ENCODE measurements at places on chromosomes 6 and 20.

GRCh38 chr6:36075656-36076055, 48.0 kb downstream of the MAPK14 start:
- DNase-seq, result no peak

- DNase-seq, result no peak
Measured at GRCh38 chr6:133595111-133595761, 293.7 kb upstream of the TCF21 start.

DNA sequence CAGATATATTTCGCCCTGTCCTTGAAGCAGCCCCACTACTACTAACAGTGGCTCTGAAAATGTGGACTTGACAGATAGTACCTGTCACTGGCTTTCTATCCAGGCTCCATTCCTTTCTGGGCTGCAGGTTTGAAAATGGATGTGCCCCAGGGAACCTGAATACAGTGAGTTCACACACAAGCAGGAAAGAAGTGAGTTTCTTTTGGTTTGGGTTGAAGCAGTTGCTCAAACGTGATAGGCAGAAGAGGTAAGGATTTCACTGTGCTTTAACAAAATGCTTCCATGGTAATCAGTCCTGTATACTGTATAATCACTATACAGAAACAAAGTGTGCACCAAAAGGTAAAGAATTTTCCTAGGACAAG, 382.9 kb downstream of the PRKN start:
- no peak for DNase-seq

DNA sequence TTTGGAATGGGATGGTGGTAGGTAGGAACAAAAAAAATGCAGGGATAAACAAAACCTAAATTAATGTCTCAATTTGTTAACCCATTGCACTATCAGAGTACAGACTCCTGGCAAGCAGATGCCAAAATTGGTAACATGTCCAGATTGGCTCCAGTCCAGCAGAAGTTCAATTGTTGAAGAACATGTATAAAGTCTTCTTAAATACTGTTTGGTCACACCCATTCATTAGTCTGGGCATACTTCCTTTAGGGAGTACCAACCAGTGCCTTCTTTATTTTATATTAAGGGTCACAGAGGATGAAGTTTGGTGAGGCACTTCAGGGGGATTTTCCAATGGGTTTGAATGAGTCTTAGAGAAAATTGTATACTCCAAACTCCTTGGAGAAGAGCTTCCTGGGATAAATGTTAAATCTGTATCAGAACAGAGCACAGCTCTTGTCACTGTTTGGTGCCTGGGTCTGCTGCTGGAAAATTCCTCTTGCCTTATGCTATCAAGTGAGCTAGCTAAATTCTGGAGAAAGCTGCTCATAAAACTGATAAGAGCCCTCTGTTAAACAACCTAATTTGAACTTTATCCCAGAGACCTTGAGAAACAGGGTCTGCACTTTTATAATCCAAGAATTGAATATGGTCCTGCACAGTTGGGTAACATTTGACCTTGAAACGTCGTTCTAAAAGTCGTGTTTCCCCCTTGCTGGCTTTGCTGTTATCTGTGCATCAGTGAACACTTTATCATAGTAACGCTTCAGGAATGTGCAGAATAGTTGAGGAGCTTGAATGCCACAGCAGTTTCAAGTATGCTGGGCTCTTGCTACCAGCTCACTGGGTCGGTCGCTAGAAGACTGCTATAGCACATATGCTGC, 334.1 kb upstream of the CITED2 start:
- peak; percentile 86 for DNase-seq

GRCh38 chr6:111096246-111096645, 8.9 kb downstream of the SLC16A10 start:
- no peak for DNase-seq

- peak; percentile 80 for DNase-seq
Measured at GRCh38 chr6:45445749-45446549, 68.2 kb upstream of the SUPT3H start.

Measured in AG08396 (cell line).